Foreskin keratinocyte (primary cell): ENCODE measurements at places on chromosomes 16 and 17. TPM values are rescaled to one million over a fixed set of nuclear protein-coding genes. Genes with fewer than 3 reads are reported as not detected.

The CHST4 gene
- total RNA-seq = 0.11 TPM in 1 of 2 replicates, not detected in the other

The DNAH9 gene
- 0.10 and 0.21 TPM in 2 replicates for total RNA-seq

The MYO15B gene
- 0.67 and 0.75 TPM in 2 replicates for total RNA-seq

The CCL1 gene
- total RNA-seq = not detected in 2 replicates

The CPHXL2 gene
- not detected in 2 replicates for total RNA-seq

The CSH1 gene
- not detected in 2 replicates for total RNA-seq

The KRTAP17-1 gene
- total RNA-seq = not detected in 2 replicates

The OTOA gene
- total RNA-seq = 0.07 and 0.17 TPM in 2 replicates

DNA sequence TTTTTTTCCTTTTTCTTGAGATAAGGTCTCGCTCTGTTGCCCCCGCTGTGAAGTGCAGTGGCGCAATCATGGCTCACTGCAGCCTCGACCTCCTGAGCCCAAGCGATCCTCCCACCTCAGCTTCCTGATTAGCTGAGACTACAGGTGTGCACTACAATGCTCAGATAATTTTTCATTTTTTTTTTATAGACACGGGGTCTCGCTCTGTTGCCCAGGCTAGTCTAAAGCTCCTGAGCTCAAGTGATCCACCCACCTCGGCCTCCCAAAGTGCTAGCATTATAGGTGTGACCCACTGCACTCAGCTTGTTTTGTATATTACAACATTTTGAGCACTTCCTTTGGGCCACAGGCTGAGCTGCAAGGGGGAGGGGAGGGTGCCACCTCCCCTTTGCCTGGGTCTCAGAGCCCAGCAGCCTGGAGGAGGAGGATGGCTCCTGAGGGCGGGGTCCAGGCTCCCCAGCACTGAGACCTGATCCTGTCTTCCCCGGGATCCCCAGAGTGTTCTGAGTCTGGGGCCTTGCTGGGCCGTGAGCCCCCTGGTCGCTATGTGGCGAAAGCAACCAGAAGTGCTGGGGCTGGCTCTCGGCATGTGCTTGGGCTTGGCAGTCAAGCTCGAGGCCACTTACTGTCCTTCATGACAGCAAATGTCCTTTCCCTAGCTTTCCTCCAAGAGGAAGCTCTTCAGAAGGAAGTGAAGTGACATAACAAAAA, 8.1 kb downstream of the DEF8 start:
- no peak for DNase-seq

GRCh38 chr17:55200904-55201303, 63.9 kb upstream of the HLF start:
- no peak for DNase-seq

DNA sequence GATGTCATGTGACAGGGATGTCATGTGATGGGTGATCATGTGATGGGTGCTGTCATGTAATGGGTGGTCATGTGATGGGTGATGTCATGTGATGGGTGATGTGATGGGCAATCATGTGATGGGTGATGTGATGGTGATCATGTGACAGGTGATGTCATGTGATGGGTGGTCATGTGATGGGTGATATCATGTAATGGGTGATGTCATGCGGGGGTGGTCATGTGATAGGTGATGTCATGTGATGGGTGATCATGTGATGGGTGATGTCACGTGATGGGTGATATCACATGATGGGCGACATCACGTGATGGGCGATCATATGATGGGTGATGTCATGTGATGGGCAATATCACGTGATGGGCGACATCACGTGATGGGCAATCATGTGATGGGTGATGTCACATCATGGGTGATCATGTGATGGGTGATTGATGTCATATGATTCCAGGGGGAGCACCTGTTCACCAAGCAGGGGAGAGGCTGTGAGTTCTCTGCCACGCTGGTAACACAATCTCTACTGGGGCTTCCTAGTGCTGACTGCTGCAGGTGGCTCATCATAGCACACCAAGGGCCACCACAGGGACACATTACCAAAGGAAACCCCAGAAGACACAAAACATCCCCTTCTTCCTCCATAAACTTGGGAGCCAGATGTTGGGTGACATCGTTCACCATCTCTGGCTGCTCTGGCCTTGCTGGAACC, 16.5 kb downstream of the CD300LB start:
- no peak for DNase-seq

DNA sequence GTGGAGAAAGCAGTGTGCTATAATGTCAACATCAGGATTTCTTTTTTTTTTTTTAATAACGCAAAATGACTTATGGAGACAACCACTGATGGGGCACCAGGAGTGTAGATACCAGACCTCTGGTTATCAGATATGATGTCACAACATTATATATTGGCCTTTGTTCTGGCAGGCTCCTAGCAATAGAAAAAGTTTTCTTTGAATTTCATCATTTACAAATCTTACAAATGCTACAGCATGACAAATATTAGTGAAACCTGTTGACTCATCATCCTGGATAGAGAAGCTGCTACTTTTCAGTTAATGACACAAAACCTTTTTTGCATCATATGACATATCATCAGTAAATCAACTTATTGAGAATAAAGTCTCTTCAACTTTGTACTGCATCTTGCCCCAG, 6.1 kb downstream of the THUMPD1 start:
- no peak for DNase-seq

DNA sequence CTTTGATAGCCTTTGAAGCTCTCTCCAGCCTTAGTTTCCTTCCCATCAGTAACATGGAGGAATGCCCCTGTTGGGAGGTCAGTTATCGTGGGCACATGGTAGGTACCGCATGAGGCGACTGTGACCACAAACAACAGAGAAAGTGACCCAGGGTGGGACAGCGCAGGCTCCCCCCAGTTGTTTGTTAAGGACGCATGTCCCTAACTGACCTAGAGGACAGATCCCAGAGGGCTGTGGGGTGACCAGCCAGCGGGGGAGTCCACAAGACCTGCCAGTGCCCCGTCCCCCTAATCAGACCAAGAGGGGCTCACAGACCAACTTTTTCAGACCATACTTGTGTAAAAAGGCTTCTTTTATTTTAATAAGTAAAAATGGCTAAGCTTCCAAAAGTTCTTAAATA, 22.3 kb downstream of the KATNB1 start:
- DNase-seq = no peak

GRCh38 chr16:9225527-9226316, 134.3 kb downstream of the HAPSTR1 start:
- DNase-seq = no peak

DNA sequence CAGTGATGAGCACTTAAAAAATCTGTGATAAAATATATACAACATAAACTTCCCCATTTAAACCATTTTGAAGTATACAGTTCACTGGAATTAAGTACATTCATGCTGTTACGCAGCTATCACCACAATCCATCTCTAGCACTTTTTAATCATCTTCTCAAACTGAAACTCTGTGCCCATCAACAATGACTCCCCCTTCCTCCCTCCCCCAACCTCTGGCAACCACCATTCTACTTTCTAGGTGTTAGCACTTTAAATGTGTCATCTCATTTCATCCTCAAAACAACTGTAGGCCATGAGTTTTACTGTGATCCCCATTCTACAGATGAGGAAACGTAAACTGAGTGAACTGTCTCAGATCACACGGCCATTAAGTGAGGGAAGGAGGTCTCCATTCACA, 13.8 kb upstream of the TMEM98 start:
- DNase-seq = no peak

DNA sequence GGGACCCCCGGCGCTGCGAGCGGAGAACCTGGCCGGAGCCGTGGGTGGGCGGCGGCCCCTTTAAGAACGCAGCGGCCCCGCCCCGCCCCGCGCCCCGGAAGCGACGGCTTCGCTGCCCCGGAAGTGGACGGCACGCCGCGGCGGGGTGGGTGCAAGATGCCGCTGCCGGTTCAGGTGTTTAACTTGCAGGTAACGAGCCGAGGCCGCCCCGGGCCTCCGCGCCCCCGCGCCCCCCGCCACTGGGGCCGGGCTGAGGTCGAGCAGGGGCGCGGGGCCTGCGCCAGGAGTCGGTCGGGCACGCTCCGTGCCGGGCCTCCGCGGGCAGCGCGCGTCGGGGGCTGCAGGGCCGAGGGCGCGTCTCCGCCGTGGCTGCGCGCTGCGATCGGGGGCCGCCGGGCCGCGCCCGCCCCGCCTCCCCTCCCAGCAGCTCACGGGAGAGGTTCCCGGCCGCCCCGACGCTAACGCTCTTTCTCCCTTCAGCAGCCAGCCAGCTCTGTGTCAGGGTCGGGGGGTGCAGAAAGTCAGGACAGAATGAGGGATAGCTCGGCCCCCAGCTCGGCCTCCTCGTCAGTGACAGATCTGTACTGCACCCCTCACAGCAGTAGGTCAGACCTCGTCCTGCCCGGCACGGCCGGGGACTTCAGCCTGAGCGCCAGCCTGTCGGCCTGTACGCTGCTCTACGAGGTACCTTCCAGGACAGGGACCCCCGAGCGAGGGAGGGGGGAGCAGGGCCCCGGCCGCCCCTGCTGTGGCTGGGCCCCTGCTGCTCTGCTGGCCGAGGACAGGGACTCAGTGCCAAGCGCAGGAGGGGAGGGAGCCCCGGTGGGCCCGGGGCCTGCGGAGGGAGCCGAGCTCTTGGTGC, at the start of the genes GPS1 and RFNG:
TSS of gene GPS1 (plus strand) at position 123 of the 862 bp plus-strand sequence. CDS start at position 157, 34 bp downstream.
TSS of gene RFNG (minus strand) at position 36 of the 862 bp plus-strand sequence. CDS start 45 bp downstream, outside the sequence.
- DNase-seq = no peak

DNA sequence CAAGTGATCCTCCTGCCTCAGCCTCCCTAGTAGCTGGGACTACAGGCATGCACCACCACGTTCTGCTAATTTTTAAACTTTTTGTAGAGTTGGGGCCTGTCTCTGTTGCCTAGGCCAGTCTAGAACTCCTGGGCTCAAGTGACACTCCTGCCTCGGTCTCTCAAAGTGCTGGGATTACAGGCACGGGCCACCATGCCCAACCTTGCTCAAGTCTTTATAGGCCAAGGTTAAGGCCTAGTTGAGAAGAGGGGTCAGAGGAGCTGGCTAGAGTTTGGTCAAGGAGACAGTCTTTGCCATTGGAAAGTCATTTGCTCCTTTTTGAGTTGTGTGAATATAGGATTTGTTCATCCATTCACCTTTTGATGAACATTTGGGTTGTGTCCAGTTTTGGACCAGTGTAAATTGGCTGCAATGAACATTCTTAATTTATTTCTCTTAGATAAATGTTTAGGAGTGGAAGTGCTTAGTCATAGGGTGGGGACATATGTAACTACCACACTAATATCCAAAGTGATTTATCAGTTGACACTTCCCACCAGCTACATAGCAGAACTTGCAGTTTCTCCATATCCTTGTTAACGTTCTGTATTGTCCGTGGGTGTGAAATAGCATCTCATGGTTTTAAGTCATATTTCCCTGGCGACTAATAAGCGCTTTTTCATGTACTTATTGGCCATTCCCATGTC, 30.7 kb upstream of the ARHGAP17 start:
- peak; percentile 23 for DNase-seq

GRCh38 chr17:17749921-17750320, 68.7 kb downstream of the RAI1 start:
- peak; percentile 77 for DNase-seq

GRCh38 chr17:67074781-67075180, 30.4 kb downstream of the CACNG1 start:
- DNase-seq = no peak

GRCh38 chr17:60971515-60972369, 294.1 kb downstream of the BCAS3 start:
- no peak for DNase-seq

DNA sequence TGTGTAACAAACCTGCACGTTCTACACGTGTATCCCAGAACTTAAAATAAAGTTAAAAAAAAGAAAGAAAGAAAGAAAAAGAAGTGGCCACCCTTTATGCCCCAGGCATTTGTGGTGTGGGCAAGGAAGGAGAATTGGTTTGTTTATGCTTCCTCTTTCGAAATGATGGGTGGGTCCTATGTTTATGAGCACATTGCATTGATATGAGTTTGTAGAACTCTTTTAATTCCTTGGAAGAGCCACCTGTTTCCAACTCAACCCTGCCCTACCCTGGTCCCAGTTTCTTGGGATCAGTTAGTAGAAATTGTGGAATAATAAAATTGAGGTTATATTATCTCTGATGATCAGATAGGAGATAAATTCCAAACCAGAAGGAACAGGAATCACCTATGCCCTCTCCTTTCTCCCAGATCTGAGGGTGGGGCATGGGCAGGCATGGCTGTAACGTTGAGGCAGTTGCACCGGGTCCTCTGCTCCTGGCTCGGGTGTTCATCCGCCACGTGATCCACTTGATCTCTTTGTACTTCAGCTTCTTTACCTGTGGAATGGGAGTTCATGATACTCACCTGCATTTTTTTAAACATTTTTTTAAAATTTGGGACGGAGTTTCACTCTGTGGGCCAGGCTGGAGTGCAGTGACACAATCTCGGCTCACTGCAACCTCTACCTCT, 15.9 kb downstream of the CHAD start:
- no peak for DNase-seq

DNA sequence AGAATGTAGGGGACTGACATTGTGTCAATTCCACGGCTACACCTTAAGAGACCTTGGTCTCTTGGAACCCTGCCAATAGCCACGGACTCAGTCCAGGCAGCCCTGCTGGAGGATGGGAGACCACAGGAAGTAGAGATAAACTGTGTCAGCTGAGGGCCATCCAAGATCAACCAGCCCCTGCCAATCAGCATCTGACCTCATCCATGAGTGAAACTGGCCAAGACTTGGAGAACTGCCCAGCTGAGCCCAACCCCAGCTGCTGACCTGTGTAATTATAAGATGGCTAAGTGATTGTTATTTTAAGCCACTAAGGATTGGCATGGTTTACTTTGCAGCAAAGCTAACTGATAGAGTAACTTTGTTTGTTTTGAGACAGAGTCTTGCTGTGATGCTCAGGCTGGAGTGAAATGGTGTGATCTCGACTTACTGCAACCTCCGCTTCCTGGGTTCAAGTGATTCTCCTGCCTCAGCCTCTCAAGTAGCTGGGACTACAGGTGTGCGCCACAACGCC, 13.3 kb upstream of the YWHAE start:
- DNase-seq = no peak

DNA sequence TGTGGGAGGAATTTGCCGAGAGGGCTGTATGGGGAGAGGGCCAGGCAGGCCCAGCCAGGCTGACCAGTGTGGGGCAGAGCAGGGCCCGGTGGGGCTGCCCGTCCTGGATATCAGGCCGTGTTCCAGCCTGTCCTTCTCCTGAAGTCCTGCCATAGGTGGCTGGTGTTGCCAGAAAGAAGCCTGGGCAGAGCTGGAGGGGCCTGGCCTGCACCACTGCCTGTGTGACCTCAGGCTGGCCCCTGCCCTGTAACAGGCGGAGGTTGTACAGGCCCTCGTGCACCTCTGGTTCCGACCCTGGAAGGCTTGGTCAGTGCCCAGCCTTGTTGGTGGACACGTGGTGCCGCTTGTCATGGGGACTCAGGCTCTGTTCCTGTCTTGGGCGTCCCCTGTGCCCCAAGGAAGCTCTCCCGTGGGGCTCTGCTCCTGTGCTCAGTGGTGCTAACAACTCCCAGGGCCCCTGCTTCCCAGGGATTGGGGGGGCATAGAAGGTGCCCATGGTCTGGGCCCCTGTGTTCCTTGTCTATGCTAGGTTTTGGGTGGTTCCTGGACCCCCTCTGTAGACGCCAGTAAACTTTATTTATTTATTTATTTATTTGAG, 33.3 kb downstream of the ADCY7 start:
- DNase-seq = no peak

- DNase-seq = no peak
Measured at GRCh38 chr17:41549596-41550039, 21.5 kb upstream of the KRT19 start.

- no peak for DNase-seq
Measured at GRCh38 chr17:39132192-39132610, 19.2 kb downstream of the PLXDC1 start.
